LNCaP clone FGC (cell line): ENCODE measurements at places on chromosomes 5 and 9.

DNA sequence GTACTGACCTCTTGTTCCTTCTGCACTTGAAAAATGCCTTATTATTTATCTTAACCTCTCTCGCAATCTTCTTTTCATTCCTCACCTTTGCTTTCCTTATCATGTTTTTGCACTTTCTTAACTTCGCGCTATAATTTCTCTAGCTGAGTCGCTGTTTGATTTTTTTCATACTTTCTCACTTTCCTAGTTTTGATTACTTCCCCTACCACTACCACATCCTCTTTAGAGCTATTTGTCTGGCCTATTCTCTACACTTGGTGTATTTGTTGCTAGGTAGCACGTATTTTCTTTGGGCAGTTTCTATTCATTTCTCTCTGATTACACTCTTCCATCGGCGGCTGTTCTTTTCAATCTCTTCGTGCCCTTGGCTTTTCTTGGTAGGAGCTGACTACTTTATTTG lies 611.8 kb downstream of the BNC2 start:
- no peak for DNase-seq

DNA sequence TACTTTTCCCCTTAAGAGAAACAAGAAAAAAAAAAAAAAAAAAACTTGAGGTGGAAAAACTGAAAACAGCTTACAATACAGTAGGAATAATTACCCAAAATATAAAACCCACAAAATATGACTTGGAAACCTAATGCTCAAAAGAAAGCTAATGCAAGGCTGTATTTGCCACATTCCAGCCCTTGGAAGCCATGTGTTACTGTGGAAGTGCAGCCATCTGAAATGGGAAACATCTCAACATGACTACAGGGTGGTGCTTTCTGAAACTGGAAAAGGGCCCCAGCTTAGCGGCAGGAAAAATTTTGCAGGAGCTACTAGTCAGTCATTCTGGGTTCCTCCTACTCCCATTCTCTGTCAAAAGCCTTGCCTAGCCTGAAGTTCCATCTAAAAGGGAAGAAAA lies 20.4 kb downstream of the CDK5RAP2 start:
- DNase-seq = no peak

DNA sequence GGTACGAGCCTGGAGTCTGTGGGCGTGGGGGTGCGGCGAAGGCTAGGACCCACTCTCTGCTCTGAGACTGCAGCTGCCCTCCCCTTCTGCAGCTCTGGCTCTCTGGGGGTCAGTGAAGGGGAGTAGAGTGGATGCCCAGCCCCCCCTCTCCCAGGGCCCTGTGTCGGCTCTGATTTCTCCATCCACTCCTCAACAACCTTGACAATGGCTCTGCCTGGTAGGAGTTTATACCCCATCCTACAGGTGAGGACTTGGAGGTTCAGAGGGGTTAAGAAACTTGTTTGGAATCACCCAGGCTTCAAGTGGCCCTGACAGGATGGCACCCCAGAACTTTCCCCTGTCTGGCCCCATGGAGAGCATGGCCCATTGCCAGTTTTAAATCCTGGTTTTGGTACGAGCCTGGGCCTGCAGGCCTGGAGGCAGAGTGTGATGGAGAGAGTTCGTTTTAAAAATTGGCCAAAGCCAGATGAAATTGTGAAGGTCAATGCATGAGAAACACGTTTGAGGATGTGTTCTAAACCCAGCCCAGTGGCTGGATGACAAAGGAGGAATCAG lies 22.3 kb downstream of the NCS1 start:
- no peak for DNase-seq

DNA sequence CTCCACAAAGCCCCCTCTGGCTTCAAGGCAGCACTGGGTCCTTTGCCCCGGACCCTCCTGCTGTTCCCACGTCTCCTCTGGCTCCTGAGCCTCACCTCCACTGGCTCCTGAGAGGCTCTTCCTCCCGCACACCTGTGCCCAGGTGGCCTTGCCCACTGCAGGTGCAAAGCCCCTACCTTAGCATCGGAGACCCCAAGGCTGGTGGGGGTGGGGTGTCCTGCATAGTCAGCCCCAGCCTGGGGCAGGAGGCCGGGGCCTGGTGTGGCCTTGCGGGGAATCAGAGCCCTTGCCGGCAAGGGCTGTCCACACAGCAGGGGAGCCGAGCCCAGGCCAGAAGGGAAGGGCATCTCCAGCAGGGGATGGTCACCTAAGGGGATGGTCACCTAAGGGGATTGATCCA lies 41.3 kb upstream of the CEP72 start:
- DNase-seq = no peak

- no peak for DNase-seq
These were observed 148.1 kb downstream of the ACTBL2 start for GRCh38 chr5:57334475-57334874.

DNA sequence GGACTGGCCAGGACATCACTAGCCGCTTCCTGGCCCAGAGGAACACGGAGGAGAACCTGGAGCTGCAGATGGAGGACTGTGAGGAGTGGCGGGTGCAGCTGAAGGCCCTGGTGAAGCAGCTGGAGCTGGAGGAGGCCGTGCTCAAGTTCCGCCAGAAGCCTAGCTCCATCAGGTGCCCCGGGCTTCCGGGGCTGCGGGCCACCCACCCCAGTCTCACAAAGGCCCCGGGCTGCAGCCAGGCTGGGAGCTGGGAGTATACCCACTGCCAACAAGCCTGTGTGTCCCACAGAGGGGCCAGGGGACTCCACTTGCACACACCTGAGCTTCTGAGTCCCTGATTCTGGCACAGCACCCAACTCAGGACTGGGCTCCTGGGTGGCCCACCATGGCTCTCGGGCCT lies 1.7 kb upstream of the RABL6 start:
- DNase-seq = no peak

- no peak for DNase-seq
These were observed 302.4 kb upstream of the FAM174A start for GRCh38 chr5:100232736-100233135.

GRCh38 chr9:134293611-134294152 lies 32.6 kb upstream of the RXRA start:
- no peak for DNase-seq

DNA sequence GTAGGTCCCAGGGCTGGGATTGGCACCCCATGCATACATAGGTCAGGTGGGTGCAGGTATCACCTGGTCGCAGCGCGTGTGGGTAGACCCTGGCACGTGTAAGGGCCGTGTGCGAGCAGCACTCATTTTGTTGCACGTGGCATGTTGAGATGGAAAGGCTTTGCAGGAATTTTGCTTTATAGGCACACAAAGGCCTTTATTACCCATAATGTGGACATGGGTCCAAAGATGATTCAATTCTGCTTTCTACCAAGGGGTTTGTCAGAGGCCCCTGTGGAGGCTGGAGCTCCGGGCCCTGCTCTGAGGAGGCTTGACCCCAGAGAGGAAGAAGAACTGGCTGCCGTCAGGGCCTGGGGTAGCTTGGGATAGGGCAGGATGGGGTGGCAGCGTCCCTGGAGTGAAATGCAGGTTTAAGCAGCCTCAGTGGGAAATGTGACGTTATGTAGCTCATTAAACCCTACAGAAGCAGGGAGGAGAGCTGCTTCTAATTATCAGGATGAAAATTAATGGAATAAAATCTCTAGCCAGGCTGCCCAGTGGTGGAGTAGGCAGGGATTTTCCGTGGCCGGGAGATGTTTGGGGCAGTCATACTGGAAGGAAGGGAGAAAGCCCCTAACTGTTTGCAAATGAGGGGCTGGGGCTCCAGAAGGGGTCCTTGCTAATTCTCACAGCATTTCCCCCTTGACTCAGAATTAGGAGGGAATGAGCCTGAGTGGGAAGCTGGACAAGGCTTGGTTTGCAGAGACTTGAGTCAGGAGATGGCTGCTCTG lies 103.3 kb upstream of the PITX1 start:
- DNase-seq = no peak

DNA sequence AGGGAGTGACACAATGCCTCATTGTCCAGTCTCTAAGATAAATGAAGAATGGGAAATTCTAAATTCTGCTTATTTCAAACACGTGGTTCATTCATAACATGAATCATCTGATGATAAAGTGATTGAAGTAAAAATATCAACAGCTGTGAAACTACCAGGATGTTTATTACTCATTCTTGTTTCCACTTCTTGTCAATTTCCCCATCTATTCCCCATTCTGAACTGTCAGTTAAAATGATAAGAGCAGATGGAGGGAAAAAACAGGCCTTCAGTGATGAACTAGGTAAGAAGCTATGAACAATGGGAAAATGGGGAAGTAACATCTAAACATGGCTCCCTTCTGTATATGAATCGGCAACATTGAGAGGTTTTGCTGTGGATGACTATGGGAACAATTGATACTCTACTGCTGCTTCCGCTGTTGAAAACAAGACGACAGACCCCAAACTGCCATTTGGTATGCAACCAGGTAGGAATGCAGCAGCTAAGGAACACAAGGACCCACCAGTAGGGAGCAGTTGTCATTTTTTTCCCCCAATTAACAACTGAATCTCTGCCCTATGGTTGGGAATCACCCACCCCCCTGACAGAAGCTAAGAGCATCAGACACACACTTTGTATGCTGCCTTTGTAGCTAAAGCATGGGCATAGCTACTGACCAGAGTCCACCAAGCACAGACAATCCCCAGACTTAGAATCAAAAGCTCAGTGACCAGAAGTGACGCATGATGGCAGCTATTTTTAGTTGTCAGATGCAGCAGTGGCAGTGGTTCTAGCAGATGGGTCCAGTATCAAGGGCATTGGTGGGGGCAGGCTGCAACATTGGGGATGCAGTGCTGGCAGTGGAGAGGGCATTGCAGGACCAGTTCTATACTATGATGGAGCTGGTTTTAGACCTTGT lies 52.9 kb upstream of the ZNF366 start:
- no peak for DNase-seq

DNA sequence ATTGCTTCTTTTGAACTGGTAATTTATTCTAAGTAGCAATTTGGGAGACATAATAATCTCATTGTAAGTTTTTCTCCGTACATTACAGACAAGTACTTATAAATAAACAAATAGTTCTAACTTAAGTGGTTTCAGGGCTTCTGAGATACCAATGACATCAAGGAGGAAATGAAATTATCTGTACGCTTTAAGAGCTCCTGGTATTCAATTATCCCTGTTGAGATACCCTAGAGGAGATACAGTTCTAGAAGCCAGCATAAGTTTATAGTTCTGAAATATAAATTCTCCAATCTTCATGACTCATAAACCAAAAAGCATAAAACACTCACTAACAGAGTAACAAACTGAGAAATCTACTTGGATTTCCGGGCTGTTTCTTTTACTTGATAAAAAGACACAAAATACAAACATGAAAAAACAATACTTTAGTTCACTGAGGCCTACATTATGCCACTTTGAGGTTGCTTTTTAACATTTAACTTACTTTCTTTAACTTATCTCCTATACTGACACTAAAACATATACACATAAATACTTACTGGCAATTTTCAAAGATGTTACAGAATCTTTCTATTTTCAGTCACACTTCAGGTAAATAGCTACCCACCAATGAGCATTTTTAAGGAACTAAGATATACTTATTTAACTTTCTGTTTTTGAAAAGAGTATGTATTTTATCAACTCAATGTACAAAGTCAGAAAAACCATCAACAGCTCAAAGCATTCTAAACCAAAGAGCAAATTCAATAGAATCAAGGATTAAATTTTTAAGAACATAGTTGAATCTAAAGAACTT lies 7.5 kb downstream of the DCTN4 start:
- DNase-seq = no peak

GRCh38 chr5:111126896-111127295 lies 34.7 kb downstream of the WDR36 start:
- DNase-seq = no peak

DNA sequence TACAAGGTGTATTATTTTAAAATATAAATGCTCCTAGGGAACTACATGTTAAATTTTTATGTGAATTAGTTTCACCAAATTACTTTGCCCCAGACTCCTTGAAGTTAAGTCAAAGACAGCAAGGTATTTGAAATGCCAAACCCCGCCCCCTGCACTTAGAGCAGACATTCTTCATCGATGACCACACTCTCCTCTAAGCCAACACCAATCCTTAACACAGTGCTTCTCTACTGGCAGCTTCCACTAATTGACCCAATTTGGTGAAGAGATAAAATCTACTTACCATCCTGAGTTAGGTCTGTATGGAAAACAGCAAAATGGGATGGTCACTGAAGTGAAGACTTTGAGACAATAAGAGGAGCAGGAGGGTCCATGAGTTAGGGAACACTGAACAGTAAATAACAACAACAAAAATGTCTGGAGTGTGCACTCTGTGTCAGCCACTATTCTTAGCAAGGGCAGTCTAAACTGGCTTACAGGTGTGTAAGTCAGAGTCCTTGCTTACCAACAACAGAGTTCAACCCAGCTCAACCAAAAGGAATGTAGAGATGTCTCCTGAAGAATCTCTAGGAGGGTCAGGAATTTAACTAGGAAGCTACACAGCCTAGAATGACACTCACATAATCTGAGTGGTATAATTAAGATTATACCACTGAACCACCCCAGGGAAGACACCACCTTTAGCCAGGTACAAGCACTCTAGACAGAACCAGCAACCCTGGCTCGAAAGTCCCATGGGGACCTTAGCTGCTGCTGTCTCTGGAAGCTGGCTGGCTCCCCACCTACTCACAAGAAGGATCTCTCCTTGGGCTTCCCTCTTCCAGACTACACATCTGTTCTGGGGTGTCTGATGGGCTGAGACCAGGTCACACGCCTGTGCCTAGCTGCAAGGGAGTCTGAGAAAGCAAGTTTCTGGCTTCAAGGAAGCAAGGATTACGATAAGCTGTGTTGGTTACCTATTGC lies 8.8 kb upstream of the UBE2QL1 start:
- no peak for DNase-seq

DNA sequence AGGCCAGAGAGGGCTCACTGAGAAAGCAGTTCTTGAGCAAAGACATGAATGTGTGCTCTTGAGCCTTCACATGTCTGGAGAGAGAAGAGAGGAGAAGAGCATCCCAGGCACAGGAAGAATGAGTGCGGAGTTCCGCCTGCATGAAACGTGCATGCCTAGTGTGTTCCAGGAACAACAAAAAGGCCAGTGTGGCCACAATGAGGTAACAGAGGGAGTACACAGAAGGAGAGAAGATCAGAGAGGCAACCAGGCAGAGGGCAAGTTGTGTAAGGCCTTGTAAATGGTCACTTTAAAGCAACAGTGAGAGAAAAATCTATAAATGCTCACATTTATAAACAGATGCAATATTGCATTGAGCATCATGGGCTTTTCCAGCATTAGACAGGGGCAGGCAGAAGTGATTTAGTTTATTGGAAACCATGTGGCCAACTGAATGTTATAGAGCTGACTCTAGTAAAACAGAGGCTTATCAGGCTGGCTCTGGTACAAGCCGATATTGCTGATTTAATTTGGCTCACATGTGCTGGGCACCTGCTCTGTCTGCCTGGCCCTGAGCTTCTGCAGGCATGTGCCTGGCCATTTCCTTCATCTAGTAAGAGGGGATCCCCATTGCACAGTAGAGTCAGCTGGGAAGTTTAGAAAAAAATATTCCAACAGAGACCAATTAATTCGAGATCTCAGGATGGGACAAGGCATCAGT lies 185.3 kb downstream of the SAXO1 start:
- no peak for DNase-seq

- no peak for DNase-seq
These were observed 20.2 kb downstream of the TLE1 start for GRCh38 chr9:81669041-81669651.

DNA sequence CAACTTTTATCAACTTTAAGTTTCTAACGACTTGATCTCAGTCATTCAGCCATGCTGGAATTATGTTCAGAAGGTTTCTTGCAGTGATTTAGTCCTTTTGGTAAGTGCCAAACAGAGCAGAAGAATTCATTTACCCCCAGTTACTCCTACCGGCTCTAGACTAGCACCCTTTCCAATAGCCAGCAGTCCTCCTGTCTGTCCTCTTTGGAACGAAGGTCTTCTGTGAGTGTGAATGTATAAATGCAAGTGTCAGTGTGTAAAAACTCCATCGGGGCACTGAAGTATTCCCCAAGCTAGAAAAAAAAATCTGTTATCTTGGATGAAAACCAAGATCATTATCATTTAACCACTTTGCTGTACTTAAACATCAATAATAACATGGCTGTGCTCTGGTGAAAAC lies 64.4 kb downstream of the GLIS3 start:
- no peak for DNase-seq
